ENCODE measurements at places on chromosomes 16 and 17.

DNA sequence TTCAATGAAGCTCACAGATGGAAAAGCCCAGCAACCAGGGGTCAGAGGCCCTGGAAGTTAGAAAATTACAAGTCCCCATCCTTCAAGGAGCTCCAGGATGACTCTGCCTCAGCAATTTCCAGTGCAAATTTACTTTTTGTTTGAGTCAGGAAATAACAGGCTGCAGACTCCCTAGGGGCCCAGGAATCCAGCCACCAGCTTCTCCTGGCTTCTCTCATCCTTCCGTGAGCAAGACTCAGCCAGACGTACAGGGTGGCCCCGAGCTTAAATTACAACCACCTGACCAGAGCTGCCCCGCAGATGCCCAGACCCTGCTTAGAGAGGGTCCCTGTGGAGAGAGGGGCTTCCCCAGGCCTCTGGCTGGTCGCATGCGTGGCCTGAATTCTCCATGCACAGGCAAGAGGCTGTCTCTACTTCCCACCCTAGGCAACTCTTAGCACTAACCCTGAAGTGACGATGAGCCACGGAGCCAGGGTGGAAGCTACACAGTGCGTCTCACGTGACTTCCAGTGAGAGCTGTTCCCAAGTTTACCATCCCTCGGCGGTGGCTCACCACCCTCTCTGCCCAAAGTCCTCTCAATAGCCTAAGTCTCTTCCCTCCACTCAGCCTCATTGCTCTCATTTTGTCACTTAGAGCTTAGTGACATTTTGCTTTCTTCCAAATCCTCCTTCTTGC lies 27.1 kb downstream of the GPR142 start:
- no peak for DNase-seq

GRCh38 chr16:70770626-70771552 lies 30.1 kb downstream of the VAC14 start:
- DNase-seq = peak; percentile 45

DNA sequence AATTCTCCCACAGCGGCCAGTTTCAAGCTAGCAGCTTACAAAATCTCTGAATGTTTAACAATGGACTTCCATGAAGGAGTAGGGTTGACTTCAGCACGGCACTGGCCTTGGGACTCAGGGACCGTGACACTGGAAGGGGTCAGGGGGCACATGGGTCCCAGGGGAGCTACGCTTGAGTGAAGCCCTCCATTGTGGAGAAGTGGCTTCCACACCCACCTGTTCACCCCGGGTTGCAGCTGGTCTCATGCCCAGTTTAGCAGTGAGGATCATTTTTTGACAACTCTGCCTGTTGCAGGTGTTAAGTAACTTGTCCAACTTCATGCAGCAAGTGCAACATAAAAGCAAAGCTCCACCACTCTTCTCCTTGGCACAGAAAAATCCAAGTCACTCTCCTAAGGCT lies 510.2 kb downstream of the CDH13 start:
- DNase-seq = no peak

- DNase-seq = peak; percentile 32
Observed at GRCh38 chr17:42403150-42403549, 14.9 kb upstream of the STAT3 start.

DNA sequence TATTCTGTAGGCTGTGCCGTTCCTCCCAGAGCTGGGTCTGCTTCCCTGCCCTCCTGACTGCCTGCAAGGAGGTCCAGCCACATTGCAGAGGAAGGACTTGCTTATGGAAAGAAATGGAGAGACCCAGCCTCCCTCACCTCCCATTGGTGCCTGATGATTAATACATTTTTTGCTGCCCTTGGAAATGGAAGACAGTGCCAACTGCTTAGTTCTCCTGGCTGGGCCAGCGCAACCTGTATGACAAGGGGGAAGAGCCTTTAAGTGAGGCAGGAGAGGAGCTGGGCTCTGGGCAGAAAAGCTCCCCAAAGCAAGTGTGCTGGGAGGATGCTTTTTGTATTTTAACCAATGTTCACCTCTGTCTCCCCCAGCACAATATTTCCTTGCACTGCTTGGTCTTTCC lies 238.5 kb downstream of the SOX9 start:
- no peak for DNase-seq

- DNase-seq = no peak
Observed at GRCh38 chr16:53433509-53433908, 762 bp upstream of the RBL2 start.

GRCh38 chr17:57634713-57635465 lies 110.2 kb downstream of the CCDC182 start:
- no peak for DNase-seq

DNA sequence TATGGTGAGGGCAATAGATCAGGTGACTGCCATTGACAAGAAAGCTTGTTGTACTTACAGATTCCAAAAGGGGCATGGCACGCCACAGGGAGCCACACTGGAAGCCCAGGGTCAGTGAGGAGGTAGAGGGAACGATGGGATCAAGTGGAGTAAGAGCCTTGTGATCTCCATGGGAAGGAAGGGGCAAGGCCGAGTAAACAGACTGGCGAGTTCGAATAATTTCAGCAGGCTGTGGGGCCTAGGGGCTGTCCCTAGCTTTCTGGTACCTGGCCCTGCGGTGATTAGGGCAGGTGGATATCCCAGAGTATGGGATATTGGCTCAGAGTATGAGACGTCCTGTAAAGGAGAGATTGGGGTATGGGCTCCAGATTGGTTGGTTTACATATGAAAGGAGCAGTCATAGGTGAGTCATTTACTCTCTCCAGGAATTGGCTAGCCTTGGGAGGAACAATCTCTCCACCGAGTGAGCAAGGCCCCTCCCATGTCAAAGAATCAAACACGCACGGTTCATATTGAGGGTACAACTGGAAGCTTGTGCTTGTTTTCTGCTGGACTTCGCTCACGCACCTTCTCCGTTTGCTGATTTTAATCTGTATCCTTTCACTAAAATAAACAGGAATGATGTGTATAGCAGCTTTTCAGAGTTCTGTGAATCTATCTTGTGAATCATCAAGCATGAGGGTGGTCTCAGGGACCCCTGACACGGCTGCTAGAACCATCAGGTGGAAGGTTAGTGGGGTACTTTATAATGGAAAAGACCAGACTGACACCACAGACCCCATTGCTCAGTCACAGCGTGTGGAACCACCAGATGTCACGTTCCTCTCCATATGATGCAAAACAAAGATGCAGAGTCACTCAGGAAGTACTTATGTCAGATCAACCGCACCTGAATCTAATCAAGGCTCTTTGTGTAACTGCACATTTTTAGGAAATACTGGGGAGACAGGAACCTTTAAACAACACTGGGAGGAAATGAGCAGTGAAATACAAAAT lies 27.9 kb downstream of the GABARAPL2 start:
- DNase-seq = no peak

GRCh38 chr17:54235571-54235970 lies 412.8 kb downstream of the KIF2B start:
- no peak for DNase-seq

Data from T-helper 2 cell treated with Interferon-gamma antibody and Interleukin-4, amounts not matched to agents 5 μg/mL and 100 μg/mL, for 36 hours (primary cell).